ENCODE measurements at places on chromosomes 1 and 21.

- no peak for DNase-seq
Measured at GRCh38 chr1:20702416-20702815, 15.4 kb downstream of the KIF17 start.

DNA sequence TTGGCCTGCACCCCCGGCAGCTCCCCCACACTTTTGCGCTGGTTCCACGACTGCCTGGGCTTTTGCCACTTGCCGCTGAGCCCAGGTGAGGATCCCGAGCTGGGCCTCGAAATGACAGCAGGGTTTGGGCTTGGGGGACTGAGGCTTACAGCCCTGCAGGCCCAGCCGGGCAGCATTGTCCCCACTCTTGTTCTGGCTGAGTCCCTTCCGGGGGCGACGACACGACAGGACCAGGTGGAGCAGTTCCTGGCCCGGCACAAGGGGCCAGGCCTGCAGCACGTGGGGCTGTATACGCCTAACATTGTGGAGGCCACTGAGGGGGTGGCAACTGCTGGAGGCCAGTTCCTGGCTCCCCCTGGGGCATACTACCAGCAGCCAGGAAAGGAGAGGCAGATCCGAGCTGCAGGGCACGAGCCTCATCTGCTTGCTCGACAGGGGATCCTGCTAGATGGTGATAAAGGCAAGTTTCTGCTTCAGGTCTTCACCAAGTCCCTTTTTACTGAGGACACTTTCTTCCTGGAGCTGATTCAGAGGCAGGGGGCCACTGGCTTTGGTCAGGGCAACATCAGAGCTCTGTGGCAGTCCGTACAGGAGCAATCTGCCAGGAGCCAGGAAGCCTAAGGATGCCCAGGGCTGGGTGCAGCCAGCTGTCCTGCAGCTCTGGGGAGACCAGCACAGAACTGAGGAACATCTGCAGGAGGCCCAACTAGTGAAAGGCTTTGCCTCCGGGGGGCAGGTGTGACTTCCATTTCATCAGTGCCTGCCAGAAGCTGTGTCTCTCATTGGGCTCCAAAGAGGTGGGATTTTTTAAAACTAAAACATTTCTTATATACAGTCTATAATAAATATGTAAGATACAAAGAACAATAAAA, 1.2 kb downstream of the HPDL start:
- DNase-seq = no peak

- no peak for DNase-seq
Measured at GRCh38 chr1:78911956-78912880, 94.3 kb downstream of the ADGRL4 start.

GRCh38 chr1:218636548-218636947, 291.4 kb downstream of the TGFB2 start:
- DNase-seq = no peak

GRCh38 chr1:155080312-155081228, 1.9 kb downstream of the EFNA3 start:
- peak; percentile 87 for DNase-seq

- DNase-seq = no peak
Measured at GRCh38 chr1:73910466-73910865, 287.5 kb downstream of the LRRIQ3 start.

DNA sequence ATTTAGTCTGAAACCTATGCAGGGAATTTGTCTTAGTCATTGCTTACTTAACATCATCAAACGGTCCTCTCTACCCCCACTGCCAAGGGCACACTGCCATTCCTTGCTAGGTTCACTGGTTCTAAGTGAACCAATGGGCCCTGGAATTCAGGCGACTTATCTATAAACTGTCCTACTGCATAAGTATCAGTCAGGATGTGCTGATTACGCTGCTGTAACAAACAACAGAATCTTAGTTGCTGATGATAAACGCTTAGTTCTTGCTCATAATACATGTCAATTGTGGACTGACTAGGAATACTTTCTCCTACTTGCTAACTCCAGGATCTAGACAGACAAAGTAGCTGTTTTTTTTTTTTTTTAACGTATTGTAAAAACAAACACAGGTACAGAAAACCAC, 136.1 kb downstream of the PRDM2 start:
- DNase-seq = no peak

- DNase-seq = no peak
Measured at GRCh38 chr1:203009185-203009584, 2.0 kb downstream of the TMEM183A start.

- DNase-seq = peak; percentile 46
Measured at GRCh38 chr1:51313268-51313852, 17.0 kb downstream of the TTC39A start.

DNA sequence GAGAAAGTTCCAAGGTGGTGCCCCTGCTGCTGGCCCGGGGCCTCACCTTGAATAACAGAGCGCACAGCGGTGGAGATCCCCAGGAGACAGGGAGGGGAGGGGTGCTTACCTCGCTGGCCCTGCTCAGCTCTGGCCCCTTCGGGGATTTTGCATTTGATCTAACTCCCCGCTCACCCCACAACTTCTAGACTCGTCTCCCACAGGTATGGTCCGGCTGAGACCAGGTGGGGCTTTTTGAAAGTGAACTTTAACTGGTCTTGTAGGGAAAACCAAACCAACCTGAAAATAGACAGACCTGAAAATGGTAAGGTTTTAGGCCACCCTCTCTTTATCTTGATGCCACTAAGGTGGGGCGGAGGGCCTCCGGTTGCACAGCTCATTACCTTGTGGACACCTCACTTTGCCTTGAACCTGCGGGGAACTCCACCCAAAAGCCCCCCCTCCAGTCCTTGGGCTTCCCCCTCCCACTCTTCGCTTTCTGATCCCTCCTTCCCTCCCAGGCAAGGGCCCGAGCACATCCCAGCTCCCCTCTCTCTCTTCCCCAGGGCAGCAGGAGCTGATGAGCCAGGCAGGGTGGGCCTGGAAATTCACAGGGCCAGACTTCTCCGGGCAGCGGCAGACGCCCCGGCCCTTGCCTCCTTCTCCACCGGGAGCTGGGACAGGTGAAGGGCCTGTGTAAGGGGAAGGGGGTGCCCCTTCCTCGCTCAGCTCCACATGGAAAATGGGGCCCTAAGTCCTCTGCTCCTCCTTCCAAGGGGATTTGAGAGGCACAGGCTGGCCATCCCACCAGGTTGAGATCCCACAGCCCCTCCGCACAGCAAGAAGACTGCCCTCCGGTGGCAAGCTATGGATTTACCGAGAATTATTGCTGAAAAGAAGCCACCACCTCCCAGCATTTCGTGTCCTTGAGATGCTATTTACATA, 16.1 kb downstream of the TNFRSF8 start:
- peak; percentile 77 for DNase-seq

- DNase-seq = no peak
Measured at GRCh38 chr1:68217060-68217554, 15.2 kb downstream of the WLS start.

DNA sequence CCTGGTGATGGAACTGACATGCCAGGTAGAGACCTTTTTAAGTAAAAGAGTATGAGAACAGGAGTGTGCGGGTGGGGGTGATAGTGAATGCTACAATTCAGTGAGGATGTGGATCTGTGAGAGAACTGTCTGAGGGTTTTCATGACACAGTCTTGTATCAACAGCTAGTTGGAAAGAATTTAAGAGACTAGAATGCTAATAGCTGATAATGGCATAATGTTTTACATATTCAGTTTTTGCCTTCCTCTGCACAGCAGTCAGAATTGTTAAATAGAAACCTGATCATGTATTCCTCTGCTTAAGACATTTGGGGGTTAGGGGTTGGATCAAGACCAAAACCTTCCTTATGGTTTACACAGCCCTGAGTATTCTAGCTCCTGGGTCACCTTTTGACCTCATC, 152.8 kb upstream of the ZRANB2 start:
- DNase-seq = no peak

GRCh38 chr1:50393522-50394120, 29.6 kb downstream of the DMRTA2 start:
- DNase-seq = no peak

- no peak for DNase-seq
Measured at GRCh38 chr1:177239792-177240191, 69.0 kb downstream of the BRINP2 start.

GRCh38 chr21:37378700-37379139, 12.1 kb downstream of the DYRK1A start:
- DNase-seq = no peak

DNA sequence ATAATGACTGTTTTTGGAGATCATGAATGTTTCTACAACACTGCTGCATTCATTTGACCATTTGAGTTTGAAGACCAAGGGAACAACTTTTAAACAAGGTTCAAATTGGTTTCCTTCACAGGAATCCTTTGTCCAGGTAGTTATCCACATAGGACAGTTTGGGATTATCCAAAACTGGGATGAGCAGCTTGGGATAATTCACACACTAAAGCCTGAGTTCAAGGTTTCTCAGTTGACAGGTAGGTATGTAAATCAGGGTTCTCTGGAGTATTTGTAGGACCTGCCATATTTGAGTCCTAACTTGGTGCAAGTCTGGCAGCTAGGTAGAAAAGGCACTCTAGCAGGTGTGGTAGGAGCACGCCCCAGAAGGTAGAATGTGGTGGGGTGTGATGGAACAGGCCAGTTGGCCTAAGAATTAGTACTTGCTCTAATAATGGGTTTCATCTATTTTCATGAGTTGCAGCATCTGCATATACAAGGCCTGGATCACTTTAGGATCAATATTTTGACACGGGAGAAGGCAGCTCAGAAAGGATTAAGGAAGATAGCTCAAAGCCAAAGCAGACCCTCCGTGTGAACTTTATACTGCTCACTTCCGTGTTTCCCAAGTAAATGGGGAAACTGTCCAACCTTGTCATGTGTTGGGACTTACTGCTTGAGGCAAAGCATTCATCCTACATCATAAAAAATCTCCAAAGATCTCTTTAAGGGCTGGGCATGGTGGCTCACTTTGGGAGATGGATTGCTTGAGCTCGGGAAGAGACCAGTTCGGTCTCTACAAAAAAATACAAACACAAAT, 14.1 kb upstream of the RAB42 start:
- DNase-seq = no peak

DNA sequence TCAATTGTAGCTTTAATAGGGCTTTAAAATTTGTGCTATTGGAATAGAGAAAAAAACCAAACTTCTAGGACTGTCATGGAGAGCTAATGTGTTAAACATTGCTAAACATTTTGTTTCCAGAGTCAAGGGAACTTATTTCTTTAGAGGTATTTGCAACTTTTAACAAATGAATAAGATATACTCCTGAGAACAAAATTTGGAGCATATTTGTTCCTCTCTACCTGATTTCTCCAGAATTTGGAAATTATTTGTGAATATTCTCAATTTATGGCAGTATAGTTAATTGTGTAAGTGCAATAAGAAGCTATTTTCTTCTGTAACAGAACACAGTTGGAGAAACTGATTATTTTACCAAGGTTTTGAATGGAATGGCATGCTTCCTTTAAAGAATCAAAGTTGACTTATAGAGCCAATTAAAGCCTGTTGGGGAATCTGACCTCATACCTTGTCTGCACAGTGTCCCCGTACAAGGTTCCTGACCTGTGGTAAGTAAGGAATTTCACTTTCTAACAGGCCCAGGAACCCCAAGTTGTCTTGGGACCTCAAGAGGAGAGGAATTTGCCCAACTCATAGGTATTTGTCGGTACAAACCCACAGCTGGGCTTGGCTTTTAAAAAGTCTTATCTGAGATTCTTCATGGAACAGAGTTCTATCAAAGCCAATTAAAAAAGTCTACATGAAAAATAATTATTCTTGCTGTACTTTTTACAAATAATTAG, 72.6 kb upstream of the CSF1 start:
- no peak for DNase-seq

DNA sequence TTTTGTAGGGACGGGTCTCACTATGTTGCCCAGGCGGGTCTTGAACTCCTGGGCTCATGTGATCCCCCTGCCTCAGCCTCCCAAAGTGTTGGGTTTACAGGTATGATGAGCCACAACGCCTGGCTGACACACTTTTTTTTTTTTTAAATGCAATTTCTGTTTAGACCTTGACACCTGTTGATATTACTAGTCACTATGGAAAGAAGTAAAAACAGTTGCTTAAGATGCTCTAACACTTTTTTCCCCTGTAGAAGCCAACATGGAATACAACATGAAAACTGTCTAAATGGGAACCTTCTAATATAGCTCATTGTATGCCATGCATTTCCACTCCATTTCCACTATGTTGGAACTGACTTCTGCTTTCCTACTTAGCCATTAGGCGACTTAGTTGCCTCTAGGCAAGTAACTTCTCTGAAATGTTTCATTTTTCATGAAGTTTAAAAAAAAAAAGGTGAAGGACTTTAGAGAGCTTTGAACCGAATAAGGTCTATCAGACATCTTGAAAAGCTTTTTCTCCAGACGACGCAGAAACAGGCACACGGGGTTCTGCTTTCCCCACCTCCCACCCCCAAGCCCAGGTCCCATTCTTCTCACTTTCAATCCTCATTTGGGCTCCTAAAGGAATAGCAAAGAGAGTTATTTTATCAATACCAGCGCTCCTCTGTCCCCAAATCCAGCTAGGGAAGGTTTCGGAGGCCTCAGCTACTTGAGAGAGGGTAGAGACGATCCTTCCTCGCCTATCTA, 648 bp upstream of the DR1 start:
- no peak for DNase-seq

- peak; percentile 74 for DNase-seq
Measured at GRCh38 chr1:110524311-110525248, 5.6 kb upstream of the KCNA10 start.

DNA sequence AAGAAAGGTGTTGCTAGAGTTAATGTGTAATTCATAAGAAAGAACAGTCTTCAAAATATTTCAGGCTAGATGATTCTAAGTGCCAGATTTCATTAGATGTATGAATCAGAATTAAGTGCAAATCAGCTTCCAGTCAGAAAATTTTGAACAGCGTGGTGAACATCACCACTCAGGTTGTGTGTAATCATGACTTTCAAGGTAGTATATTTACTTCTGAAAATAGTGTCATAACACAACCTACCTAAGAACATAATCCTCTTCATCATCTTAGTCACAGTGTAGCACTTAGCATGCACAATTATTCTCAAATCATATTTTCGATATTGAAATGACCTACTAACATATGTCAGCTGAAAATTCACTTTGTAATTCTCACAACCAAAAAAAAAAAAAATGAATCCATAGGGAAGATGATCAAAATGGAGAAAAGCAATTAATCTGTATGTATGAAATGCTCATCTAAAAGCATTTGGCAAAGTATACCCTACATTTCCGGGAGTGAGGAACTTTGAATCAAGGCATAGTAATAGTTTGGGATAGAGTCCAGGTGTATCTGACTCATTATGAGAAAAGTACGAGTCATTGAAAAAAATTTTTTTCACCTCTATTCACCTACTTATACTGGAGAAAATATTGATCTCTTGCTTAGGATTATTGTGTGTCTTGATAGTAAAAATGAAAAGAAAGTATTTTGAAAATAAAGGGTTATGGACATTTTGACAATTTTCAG, 221.8 kb upstream of the CHRM3 start:
- no peak for DNase-seq

- DNase-seq = no peak
Measured at GRCh38 chr1:8193840-8194406, 124.0 kb upstream of the SLC45A1 start.

- no peak for DNase-seq
Measured at GRCh38 chr1:40930174-40930964, 49.1 kb upstream of the CTPS1 start.

GRCh38 chr1:156419854-156420204, 50.8 kb downstream of the RHBG start:
- peak; percentile 62 for DNase-seq

- DNase-seq = no peak
Measured at GRCh38 chr1:27992276-27992675, 32.5 kb downstream of the XKR8 start.

Measured in glutamatergic neuron (in vitro differentiated cells).